Fibroblast of lung (primary cell): ENCODE measurements at places on chromosomes 7 and 10. TPM values are rescaled to one million over a fixed set of nuclear protein-coding genes. Genes with fewer than 3 reads are reported as not detected.

DNA sequence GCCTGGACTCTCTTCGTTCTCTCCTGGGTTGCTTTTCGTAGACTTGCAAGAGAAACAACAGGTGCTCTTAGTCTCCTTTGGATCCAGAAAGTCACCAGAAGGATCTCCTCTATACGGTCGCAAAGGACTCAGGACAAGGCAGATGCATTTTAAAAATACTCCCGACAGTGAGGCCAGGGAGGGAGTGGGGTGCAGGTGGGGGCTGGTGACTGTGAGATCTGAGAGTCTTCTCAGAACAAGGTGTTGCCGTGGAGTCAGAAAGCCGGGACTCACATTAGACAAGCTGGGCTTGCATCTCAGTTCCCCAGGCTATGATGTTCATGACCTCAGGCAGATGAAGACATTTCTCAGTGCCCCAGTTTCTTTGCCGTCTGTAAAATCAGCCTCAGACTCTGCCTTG lies 507.2 kb downstream of the TCERG1L start:
- no peak for DNase-seq

The ANKRD1 gene
- 0.72 and 13.1 TPM in 2 replicates for polyA plus RNA-seq

- DNase-seq = no peak
These were observed 280.5 kb downstream of the POM121L12 start for GRCh38 chr7:53315981-53316380.

The SH2D4B gene
- polyA plus RNA-seq = not detected in 2 replicates

GRCh38 chr7:24462117-24462516 lies 111.1 kb upstream of the PALS2 start:
- DNase-seq = no peak
